ENCODE measurements at places on chromosomes 4 and X.

DNA sequence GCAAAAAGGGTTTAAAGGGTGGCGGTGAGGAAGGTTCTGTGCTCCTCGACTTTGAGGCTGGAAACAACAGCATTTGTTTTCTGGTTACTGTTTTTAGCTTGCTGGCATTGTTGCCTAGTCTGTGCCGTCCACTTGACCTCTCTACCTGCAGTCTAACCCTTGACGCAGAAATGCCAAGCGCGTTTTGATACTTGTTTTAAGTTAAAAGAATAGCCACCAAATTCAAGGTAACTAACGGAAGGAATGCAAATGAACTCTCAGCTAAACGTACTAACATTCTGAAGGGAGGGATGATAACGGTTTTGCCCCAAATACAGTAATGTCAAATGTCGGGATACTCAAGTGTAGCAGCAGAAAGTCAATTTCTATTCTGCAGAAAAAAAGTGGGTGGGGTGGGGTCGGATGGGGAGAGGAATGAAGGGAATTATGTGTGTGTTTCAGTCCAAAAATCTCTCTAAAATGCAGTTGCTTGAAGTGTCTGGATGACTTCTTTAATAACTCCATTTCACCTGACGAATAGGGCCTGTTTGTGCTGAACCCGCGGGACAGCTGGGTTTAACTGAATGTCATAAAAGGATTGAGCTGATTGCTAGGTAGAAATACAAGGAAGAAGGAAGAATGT lies 3.4 kb upstream of the NKX6-1 start:
- no peak for DNase-seq

GRCh38 chrX:10178866-10179463 lies 22.2 kb downstream of the CLCN4 start:
- no peak for DNase-seq

DNA sequence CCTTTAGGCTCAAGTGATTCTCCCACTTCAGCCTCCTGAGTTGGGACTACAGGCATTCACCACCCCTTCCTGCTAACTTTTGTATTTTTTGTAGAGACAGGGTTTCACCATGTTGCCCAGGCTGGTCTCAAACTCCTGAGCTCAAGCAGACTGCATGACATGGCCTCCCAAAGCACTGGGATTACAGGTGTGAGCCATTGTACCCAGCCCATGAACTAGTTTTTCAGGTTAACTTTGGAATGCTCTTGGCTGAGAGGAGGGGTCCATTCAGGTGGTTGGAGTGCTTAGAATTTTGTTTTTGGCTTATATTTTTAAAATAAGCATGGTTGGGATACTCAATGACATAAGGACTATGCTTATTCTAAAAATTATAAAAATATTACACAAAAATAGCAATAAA lies 355.7 kb upstream of the MAGEB16 start:
- DNase-seq = no peak

DNA sequence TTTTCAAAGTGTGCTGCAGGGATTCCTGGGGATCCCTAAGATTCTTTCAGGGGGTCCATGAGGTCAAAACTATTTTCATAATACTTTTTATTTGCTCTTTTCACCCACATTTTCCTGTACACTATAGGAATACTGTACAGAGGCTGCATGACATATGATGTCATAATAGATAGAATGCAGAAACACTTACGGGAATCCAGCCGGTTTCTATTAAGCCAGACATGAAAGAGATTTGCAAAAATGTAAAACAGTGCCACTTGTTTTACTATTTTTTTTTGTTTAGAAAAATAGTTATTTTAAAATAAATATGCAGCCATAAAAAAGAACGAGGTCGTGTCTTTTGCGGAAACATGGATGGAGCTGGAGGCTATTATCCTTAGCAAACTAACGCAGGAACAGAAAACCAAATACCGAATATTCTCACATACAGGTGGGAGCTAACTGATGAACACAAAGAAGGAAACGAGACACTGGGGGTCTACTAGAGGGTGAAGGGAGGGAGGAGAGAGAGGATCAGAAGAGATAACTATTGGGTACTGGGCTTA lies 5.0 kb downstream of the ZFX start:
- no peak for DNase-seq

DNA sequence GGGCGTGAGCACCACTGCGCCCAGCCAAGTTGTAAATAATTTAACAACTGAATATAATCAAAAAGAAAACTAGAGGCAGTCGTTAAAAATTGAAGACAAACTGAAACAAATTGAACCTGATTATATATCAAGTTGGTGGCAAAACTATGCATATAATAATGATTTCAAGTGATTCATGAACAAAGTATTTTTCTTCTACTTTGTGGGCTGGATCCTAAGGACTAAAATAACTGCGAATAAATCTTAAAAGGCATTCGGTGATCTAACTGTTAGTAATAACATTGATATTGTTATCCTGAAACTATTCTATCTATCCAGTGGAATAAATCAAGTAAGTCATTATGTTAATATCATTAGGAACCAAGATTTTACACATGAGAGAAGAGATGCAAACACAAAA lies 21.2 kb upstream of the USP9X start:
- no peak for DNase-seq

DNA sequence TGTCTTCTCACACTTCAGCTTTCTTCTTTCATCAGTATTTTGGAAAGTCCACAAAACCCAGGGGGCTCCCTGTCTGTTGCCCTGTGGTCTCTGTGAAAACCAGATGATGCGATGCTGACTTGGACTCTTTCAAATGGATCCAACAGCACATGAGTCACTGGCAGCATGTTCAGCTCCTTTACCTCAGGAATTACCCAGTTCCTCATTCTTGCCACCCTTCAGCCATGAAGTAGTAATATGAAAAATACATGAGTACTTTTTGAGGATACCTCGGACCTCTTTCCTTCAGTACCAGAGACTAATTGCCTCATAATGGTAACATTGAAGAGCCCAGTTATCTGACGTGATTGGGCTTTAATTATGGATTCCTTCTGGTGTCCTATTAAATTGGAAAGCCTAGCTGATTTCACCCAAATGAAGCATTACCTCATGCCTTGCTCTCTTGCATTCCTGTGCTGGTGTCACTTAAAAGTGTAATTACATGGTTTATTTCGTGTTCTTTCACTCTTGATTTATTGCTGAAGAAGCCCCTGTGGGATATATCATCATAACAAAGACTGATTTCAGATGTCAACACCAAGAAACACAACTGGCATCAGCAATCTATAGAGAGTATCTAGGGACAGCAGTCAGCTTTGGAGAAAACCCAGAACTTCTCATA lies 63.4 kb downstream of the NFKB1 start:
- DNase-seq = no peak

DNA sequence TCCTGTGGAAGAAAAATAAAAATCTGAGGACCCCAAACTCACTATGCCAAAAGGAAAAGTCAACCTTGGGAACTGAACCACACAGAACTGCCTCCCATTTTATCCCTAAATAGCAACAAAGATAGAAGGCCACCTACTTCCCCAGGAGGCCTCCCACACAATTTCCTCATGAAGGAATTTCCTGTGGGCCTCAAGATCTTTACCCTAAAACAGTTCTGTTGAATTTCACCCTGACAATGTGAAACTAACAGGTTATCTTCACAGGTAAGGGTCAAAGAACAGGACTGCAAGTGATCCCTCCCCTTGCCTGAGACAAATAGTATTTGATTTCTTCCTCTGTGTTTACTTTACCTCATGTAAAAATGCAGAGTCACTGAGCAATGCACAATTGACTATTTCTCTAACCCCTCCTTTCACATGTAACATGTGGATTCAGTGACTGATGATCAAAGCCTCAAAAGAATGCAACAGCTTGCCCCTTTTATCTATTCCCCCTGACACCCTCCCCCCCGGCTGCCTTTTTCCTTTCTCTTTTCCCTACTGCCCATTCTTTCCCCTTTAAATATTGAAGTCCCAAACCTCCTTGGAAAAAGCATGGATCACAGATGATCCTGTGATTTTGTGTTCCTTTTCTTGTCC lies 33.3 kb downstream of the MEPE start:
- no peak for DNase-seq

DNA sequence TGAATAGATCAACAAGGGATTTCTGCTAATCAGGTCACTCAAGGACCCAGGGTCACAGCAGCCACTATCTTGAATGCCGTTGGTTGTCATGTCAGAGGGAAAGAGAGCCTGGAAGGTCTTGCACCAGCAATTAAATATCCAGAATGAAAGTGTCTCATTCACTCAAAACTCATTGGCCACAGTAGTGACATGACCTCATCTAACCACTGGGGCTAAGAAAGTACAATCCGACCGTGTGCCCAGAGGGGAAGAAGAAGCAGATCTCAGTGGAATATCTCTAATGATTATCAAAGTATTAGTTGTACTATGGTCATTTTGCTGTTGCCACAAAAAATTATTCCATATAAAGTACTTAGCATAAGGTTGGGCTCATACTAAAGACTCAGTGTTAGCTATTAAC lies 210.0 kb downstream of the QDPR start:
- no peak for DNase-seq

GRCh38 chrX:83759872-83760271 lies 101.1 kb upstream of the CYLC1 start:
- no peak for DNase-seq

DNA sequence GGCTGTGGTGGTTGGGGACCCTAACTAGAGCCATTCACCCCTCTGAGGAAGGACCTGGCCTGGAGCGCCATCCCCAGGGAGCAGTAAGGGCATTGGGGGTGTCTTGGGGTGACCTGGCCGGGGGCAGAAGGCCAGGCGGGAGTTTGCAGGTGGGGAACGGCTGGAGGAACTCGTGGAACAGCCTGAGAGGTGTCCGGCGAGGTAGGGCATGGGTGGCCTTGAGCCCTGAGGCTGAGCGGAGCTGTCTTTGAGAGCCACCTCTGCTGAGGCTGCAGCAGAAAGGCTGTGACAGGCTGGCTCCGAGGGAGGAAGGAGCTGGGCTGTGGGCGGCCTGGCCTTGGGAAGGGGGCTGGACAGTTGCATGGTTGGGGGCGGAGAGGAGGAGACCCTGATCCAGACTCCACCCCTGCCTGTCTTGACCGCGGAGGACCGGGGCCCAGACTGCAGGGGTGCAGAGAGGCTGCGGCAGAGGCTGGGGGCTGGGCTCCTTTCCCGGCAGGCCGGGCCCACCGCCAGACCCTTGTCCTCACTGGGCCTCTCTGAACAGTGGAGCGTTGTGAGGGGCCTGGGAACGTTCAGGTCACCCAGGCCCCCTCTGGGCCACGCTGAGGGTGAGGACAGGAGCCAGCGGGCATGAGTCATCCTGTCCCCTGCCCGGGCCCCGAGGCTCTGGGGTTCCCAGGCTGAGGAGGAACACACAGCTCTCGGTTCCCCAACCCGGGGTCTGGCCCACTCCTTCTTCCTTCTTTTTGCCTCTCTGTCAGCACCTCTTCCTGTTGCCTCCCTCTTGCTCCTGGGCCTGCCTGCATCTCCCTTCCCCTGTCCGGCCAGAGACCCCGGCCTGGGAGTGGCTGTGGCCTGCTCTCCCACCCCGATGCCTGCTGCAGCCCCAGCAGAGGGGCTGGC lies 8.1 kb downstream of the SH3BP2 start:
- DNase-seq = peak; percentile 81

GRCh38 chr4:154366956-154367355 lies 124.6 kb downstream of the DCHS2 start:
- peak; percentile 39 for DNase-seq

DNA sequence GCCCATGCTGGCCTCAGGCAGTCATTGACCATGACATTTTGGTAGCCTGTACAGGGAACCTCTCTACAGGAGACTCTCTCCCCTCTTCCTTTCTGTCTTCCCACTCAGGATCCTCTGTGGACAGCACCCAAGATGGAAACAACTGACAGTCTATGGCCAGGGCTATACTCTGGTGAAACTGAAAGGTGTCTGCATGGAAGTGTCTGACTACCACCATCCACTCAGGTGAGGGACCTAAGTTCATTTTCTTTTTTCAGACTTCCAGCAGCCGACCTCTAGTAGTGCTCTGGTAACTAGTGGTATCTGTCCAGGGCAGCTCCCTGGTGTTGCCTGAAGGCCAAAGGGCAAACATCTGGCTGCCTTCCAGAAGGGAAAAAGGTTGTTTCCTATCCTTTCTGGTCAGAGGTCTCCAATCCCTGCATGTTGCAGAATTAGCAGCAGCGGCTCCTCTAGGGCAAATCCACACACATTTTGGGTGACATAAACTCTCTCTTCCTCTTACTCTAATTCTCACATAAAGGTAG lies 804.5 kb downstream of the C4orf33 start:
- DNase-seq = no peak

- DNase-seq = no peak
Observed at GRCh38 chrX:148552775-148553174, 52.4 kb downstream of the AFF2 start.

DNA sequence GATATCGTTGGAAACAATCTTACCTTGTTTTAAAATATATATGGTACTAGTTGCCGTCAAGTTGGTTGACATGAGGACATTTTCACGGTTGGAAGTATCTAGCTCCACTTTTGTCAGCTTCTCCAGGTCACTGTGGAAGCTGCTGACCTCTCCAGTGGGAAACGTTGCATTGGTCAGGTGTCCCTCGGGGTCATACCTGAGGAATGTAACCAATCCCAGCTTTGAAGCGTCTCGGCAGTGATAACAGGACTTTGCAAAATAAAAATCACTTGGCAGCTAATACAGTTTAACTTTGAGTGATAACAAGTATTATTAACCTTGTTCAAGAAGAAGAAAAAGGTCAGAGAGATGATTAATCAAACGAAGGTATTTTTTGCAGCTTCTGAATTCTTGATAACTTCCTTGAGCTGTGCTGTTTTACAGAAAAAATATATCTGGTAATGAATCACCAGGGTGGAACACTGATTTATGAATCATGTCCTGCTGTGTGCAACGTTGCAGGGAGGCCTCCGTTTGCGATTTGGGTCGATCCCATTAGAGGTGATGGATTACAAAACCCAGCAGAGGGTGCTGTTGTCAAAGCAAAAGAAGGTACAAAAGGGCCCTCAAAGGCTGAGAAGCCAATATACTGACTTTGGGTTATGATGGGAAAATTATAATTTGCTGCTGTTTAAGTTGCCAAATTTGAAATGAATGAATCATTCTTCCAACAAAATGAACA lies 60.1 kb downstream of the SH2D1A start:
- DNase-seq = no peak

GRCh38 chr4:115274545-115274944 lies 161.1 kb upstream of the NDST4 start:
- no peak for DNase-seq

DNA sequence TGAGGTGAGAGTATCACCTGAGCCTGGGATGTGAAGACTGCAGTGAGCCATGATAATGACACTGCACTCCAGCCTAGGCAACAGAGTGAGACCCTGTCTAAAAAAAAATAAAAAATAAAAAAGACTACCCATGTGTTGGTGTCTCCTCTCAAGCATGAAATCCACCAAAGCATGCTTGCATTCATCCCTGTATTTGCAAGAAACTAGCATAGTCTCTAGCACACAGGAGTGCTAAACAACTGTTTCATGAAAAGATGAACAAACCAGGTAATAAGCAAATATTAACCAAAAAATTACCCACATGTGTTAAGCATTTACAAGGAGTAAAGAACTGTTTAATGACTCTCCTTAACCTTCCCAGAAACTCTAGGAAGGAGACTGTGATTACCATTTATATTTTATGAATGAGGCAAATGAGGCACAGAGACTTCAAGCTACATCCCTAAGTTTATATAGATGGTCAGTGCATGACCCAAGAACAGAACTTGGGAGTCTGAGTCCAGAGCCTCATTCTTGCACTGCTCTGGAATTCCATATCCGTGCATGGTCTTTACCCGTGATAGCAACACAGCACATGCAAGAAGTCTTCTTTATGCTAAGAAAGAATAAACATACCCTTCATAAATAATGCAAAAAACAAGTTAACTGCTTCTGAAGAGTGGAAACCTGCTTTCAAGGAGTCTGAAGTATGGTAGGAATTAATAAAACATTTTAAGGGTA lies 186.1 kb upstream of the STS start:
- DNase-seq = no peak
